Central memory CD8-positive, alpha-beta T cell (primary cell): ENCODE measurements at places on chromosomes 3 and 15.

DNA sequence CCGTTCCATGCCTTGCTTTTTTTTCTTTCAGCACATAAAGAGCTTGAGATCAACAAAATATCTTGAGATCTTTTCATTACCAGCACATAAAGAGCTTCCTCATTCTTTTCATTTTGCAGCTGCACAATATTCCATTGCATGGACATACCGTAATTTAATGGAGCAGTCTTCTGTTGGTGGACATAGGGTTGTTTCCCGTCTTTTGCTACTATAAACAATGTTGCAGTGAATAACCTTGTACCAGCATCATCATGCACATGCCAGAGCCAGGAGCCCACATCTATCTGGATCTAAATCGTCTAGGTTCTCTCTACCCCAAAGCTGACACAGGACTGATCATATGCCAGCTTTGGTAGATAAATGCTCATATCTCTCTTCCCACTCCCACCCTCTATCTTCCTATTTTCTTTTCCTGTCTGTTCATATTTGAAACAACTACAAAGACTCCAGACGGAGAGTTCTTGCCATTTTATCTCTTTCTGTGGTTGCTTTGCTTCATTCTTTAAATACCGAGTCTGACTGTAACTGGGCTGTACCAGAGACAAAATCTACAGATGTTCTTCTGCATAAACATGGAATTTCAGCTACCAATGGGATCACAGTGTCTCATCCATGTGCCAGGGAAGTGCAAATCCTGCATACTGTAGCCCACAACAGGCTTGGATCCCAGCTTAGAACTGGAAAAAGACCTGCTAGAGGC lies 47.1 kb upstream of the AKAP13 start:
- no peak for DNase-seq
- no peak overlapping the region for H3K4me3 ChIP-seq
- peaks cover 5% of the 10 kb centered on the region for H3K36me3 ChIP-seq
- H3K4me1 ChIP-seq: peaks cover 32% of the 10 kb centered on the region
- no peaks in the 10 kb centered on the region for H3K27me3 ChIP-seq

DNA sequence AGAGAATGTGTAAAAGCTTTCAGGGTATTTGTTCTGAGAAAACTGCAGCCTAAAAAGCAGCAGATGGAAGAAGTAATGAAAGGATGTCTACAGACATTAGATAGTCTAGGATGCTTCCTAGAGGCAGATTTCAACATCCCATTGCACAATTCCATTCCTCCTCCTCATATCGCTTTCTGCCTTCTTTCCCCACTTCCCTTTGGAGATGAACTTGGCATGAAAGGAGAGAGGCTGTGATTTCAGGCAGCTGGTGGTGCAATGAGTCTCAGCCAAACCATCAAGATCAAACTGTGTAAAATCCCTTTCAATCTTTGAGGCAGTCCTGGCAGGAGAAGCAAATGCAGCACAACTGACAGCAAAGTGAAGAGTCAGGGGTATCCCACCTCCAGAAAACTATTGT lies 438.7 kb upstream of the KCNMB2 start:
- H3K27ac ChIP-seq: no peak overlapping the region
- DNase-seq: no peak
- no peaks in the 10 kb centered on the region for H3K4me1 ChIP-seq
- peaks cover 19% of the 10 kb centered on the region for H3K27me3 ChIP-seq
- no peak overlapping the region for H3K4me3 ChIP-seq
- H3K36me3 ChIP-seq: peaks cover 1% of the 10 kb centered on the region

GRCh38 chr3:169998668-169999131 lies 32.1 kb downstream of the SEC62 start:
- H3K4me1 ChIP-seq: peaks cover 7% of the 10 kb centered on the region
- no peak overlapping the region for H3K4me3 ChIP-seq
- H3K27me3 ChIP-seq: no peaks in the 10 kb centered on the region

GRCh38 chr3:20039765-20040547 lies at the start of gene KAT2B:
Gene KAT2B (plus strand): TSS chr3:20040446. CDS start chr3:20040478, 32 bp downstream.
- no peaks in the 10 kb centered on the region for H3K27me3 ChIP-seq
- peaks cover 42% of the 10 kb centered on the region for H3K4me1 ChIP-seq
- peak; percentile 64 for DNase-seq
- peaks cover 18% of the 10 kb centered on the region for H3K36me3 ChIP-seq

DNA sequence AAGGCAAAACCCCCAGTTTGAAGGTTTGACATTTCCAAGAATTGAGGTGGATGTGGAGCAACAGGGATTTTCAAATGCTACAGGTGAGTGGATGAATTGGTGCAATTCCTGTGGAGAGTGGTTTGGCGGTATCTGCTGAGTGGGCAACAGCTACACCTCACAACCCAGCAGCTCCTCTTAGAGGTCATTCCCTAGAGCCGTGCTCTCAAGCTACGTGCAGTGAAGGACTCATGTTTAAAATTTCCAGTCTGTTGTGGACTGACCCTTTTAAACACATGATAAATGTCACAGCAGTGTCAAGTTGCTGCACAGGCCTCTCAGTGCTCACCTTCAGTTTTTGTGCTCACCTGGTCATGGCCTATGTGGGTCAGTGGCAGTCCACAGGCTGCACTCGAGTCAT lies 9.5 kb downstream of the C3orf20 start:
- no peaks in the 10 kb centered on the region for H3K4me1 ChIP-seq
- no peak overlapping the region for H3K4me3 ChIP-seq
- H3K27me3 ChIP-seq: no peaks in the 10 kb centered on the region
- no peak for DNase-seq
- no peak overlapping the region for H3K27ac ChIP-seq
- H3K36me3 ChIP-seq: peaks cover 2% of the 10 kb centered on the region

DNA sequence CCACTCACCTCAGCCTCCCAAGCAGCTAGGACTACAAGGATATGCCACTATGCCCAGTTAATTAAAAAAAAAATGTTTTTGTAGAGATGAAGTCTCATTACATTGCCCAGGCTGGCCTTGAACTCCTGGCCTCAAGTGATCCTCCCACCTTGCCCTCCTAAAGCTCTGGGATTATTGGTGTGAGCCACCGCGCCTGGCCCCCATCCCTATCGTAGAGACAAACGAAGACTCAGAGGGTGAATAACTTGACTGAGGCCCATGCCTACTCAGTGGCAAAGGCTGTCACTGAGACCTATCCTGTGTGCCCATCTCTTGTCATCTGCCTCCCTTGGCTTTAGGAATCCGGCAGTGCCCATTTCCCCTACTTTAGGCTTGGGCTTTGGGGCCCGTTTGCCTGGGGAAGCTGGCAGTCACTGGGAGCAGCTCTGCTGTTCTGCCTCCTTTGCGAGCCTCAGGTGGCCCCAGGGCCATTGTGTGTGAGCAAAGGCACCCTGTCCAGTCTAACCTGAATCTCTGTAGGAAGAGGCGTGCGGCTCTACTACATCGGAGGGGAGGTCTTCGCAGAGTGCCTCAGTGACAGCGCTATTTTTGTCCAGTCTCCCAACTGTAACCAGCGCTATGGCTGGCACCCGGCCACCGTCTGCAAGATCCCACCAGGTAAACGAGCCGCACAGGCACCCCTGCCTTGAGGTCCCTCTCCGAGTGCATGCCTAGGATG lies 70.1 kb downstream of the AAGAB start:
- peaks cover 31% of the 10 kb centered on the region for H3K36me3 ChIP-seq
- H3K27me3 ChIP-seq: no peaks in the 10 kb centered on the region
- no peak overlapping the region for H3K4me3 ChIP-seq

- no peak overlapping the region for H3K27ac ChIP-seq
- no peaks in the 10 kb centered on the region for H3K4me1 ChIP-seq
- H3K36me3 ChIP-seq: no peaks in the 10 kb centered on the region
These were observed 9.8 kb upstream of the CLPX start for GRCh38 chr15:65194826-65195547.

- H3K27me3 ChIP-seq: no peaks in the 10 kb centered on the region
- no peak for DNase-seq
- H3K36me3 ChIP-seq: peaks cover 8% of the 10 kb centered on the region
- H3K27ac ChIP-seq: peak overlapping the region; percentile 88
- peak overlapping the region; percentile 87 for H3K4me3 ChIP-seq
These were observed 604 bp downstream of the CCPG1 start for GRCh38 chr15:55407498-55408011.

- H3K27me3 ChIP-seq: peaks cover 49% of the 10 kb centered on the region
- no peak overlapping the region for H3K27ac ChIP-seq
- H3K4me3 ChIP-seq: no peak overlapping the region
These were observed 58.8 kb downstream of the GADL1 start for GRCh38 chr3:30835667-30836066.

DNA sequence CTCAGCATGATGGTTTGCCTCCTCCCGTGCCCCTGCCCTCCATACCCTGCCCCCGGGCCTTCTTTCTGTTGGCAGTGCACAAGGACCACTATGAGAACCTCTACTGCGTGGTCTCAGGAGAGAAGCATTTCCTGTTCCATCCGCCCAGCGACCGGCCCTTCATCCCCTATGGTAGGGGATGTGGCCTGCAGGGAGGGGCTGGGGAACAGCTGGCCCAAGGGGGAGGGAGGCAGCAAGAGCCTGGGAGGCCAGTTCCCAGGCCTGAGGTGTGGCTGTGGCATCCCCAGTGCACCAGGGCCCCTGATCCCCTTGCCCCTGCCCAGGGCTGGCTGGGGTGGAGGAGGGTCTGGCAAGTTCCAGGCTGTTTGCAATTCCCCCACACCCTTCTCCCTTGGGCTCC lies 2.6 kb upstream of the PLA2G4B start:
- peaks cover 11% of the 10 kb centered on the region for H3K36me3 ChIP-seq
- no peak overlapping the region for H3K4me3 ChIP-seq
- H3K4me1 ChIP-seq: peaks cover 41% of the 10 kb centered on the region
- H3K27ac ChIP-seq: no peak overlapping the region
- no peak for DNase-seq

DNA sequence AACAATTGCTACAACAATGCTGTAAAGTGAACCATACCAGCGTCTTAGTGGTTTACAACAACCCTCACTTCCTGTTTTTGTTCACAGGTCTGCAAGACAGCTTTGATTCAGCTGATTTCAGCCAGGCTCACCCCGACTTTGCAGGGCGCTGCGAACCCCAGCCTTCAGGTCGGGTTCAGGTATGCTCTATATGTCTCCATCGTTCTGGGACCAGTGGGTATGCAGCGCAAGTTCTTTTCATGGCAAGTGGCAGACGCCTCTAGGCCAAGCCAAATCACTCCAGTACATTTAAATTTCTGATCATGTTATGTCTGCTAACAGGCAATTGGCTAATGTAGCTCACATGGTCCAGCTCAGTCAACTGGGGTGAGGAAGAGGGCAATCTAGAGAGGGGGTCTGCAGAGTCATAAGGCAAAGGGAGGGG lies 52.4 kb upstream of the RGMA start:
- peak; percentile 71 for DNase-seq
- peaks cover 63% of the 10 kb centered on the region for H3K4me1 ChIP-seq
- H3K36me3 ChIP-seq: peaks cover 6% of the 10 kb centered on the region
- H3K4me3 ChIP-seq: peak overlapping the region; percentile 69
- H3K27me3 ChIP-seq: no peaks in the 10 kb centered on the region
- peak overlapping the region; percentile 90 for H3K27ac ChIP-seq

GRCh38 chr3:72576563-72576962 lies 271.7 kb downstream of the SHQ1 start:
- H3K4me1 ChIP-seq: no peaks in the 10 kb centered on the region
- no peak overlapping the region for H3K27ac ChIP-seq
- no peaks in the 10 kb centered on the region for H3K27me3 ChIP-seq
- DNase-seq: no peak
- H3K4me3 ChIP-seq: no peak overlapping the region

DNA sequence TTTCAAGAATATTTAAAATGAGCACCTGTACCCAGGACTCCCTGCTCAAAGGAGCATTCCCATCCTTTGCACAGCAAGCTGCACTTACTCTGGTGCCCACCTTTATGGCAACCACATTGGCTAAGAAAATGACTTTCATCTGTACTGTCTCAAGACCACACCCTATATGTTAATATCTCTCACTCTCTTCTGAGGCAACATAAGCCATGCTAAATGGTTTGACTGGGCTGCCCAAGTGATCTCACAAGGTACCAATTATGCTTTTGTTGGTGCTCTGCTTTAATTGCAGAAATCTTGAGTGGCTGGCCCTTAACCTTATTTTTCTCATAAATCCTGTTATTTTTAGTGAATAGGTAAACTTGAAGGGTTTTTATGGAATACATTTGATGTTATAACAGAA lies 17.7 kb downstream of the RYK start:
- DNase-seq: no peak
- no peak overlapping the region for H3K4me3 ChIP-seq
- H3K4me1 ChIP-seq: peaks cover 66% of the 10 kb centered on the region
- H3K27me3 ChIP-seq: no peaks in the 10 kb centered on the region

DNA sequence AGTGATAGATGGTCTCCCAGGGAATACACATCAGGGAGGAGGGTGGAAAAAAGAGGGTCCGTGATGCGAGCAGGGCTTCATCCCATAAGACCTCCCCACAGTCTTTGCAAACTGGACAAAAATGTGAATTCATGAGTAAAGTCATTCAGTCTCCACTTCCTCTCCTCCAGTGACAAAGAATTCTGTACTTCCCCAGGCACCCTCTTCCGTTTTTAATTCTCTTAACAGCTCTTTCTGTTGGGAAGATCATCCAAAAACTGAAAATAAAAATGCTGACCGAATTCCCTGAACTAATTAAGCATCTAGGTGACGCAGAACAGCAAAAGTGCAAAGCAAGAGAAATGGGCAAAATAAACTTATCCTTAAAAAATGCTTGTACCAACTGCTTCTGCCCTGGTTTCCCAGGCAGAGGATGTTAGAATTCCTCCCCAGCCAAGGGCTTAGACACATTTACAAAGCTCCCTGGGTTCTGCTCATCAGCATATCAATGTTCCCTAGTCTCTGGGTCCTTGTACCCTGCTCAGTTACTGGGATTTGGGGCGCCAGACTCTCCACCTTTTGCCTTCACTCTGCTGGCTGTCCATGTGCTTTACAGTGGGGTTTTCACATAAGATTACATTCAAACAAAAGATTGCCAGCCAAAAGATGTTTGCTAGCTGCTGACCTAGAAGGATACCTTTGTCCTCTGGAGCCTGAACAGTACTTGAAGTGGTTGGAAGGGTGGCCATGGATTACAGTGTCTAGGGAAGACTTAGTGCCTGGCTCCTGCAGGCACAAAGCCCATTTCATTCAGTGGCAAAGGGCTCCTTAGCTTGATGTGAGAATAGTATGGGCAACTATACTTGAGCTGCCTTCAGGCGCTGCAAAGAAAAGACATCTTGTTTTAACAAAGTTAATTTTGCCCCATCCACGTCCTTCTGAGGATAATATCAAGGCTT lies 69.4 kb downstream of the ARNT2 start:
- DNase-seq: no peak
- no peaks in the 10 kb centered on the region for H3K4me1 ChIP-seq
- peaks cover 45% of the 10 kb centered on the region for H3K27me3 ChIP-seq
- no peaks in the 10 kb centered on the region for H3K36me3 ChIP-seq
- H3K27ac ChIP-seq: no peak overlapping the region
